B cell (primary cell): ENCODE measurements at places on chromosomes 2 and 18. TPM values are rescaled to one million over a fixed set of nuclear protein-coding genes. Genes with fewer than 3 reads are reported as not detected.

The SERPINB12 gene
- total RNA-seq: not detected in 2 replicates

The TDRD15 gene
- total RNA-seq: 1.1 and 1.5 TPM in 2 replicates

The MRPL33 gene
- total RNA-seq: 26.5 and 26.9 TPM in 2 replicates

GRCh38 chr2:152298754-152299153, 36.2 kb upstream of the FMNL2 start:
- no peaks in the 10 kb centered on the region for H3K36me3 ChIP-seq
- H3K27ac ChIP-seq: no peak overlapping the region
- H3K27me3 ChIP-seq: no peaks in the 10 kb centered on the region
- H3K4me1 ChIP-seq: no peaks in the 10 kb centered on the region

The UGT1A5 gene
- not detected in 2 replicates for total RNA-seq

DNA sequence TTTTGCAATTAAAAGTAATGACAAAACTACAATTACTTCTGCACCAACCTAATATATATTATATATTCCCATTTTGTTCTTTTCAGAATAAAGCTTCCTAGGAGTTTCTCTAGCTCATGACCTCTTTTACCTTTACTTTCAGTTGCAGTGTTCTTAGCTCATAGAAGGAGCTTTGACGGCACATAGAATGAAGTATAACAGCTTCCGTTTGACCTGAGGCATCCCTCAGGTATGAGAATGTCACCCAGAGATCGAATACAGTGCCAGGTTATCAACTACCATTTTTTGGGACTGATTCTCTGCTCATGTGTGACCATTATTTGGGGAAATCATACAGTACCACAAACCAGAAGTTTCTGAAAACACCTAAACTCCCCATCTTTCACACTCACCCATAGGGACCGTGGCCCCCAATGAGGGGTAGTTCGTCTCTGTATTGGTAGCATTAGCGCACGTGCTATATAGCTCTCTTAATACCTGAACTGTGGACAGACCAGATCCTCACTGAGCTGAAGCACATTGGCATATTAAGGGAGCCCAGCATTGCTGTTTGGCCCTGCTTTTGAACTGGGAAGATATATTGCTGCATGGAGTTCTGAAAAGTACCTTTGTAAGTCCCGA, 123.0 kb downstream of the SPTBN1 start:
- no peaks in the 10 kb centered on the region for H3K36me3 ChIP-seq

GRCh38 chr18:58429442-58429841, 199.4 kb downstream of the ALPK2 start:
- no peaks in the 10 kb centered on the region for H3K36me3 ChIP-seq
- no peaks in the 10 kb centered on the region for H3K4me1 ChIP-seq
- no peaks in the 10 kb centered on the region for H3K27me3 ChIP-seq
- H3K27ac ChIP-seq: no peak overlapping the region
- no peak for DNase-seq

DNA sequence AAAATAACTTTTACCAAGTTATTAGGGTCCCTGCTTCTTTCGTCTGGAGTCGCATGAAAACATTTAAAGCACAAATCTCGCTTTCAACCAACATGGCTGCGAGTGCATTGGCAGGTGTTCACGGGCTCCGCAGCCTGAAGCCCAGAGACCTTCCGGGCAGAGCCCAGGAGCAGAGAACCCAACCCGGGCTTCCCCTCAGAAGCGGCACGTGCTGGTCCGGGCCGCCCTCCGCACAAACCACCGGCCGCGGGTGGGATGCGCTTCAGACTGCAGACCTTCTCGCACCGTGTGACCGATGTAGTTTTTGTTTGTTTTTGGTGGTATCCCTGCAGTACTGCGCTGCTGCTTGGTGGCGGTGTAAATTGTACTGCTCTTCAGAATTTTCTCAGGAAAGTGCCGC, 105.6 kb upstream of the TPO start:
- no peak for DNase-seq
- no peak overlapping the region for H3K4me3 ChIP-seq
- no peak overlapping the region for H3K27ac ChIP-seq
- H3K27me3 ChIP-seq: no peaks in the 10 kb centered on the region
- H3K36me3 ChIP-seq: no peaks in the 10 kb centered on the region

DNA sequence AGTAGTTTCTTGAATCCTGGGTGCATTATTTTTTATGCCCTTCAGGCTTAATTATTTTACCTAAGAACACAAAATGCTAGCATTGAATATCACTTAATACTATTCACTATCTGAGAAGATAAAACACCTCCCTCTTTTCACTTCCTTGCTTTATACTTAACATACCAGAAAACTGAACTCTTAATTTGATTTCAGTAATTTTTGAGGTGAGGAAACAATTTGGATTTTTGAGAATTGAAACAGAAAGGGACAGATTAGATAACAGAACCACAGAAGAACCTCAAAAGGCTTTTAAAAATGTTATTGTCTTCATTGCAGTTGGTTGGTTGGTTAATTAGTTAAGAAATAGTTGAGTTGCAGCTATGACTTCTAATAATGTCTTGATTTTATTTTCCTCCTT, 69.5 kb downstream of the GPD2 start:
- no peak overlapping the region for H3K27ac ChIP-seq
- H3K4me1 ChIP-seq: no peaks in the 10 kb centered on the region
- no peaks in the 10 kb centered on the region for H3K27me3 ChIP-seq
- H3K4me3 ChIP-seq: no peak overlapping the region
- H3K36me3 ChIP-seq: no peaks in the 10 kb centered on the region

- H3K36me3 ChIP-seq: no peaks in the 10 kb centered on the region
- DNase-seq: no peak
- H3K27ac ChIP-seq: no peak overlapping the region
- no peaks in the 10 kb centered on the region for H3K4me1 ChIP-seq
- peaks cover 43% of the 10 kb centered on the region for H3K27me3 ChIP-seq
Measured at GRCh38 chr2:14633061-14633460, 544 bp downstream of the LRATD1 start.

DNA sequence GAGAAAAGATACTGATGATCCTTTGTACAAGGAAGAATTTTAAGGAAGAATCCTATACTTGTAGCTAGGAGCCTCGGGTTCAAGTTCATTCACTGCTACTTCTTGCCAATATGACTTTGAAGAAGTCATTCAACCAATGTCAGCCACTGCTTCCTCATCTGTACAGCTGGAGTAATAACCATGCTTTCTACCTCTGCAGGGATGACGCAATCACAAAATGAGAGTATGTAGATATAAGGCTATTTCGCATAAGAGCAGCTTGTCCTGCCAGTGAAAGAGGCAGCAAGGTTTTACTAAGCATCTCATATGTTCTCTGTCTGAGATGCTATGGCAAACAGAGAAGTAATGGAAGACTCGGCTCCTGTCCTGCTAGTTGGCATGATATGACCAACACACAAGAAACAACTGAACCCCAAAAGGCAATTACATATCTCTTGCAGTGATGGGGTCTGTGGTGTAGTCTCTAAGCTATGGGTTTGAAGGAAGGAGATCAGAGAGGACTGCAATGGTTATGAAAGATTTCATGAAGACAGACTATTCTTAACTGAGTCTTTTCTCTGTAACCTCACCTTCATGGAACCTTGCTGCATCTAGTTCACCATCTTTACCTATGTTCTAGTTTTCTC, 9.2 kb downstream of the AAK1 start:
- no peaks in the 10 kb centered on the region for H3K27me3 ChIP-seq
- no peaks in the 10 kb centered on the region for H3K4me1 ChIP-seq
- no peak overlapping the region for H3K27ac ChIP-seq
- DNase-seq: no peak
- H3K36me3 ChIP-seq: peaks cover 3% of the 10 kb centered on the region

GRCh38 chr2:239940861-239941570, 84.1 kb downstream of the NDUFA10 start:
- H3K4me3 ChIP-seq: no peak overlapping the region
- no peak for DNase-seq
- peaks cover 14% of the 10 kb centered on the region for H3K4me1 ChIP-seq
- H3K36me3 ChIP-seq: no peaks in the 10 kb centered on the region
- H3K27me3 ChIP-seq: no peaks in the 10 kb centered on the region

The EDAR gene
- total RNA-seq: not detected in 2 replicates

DNA sequence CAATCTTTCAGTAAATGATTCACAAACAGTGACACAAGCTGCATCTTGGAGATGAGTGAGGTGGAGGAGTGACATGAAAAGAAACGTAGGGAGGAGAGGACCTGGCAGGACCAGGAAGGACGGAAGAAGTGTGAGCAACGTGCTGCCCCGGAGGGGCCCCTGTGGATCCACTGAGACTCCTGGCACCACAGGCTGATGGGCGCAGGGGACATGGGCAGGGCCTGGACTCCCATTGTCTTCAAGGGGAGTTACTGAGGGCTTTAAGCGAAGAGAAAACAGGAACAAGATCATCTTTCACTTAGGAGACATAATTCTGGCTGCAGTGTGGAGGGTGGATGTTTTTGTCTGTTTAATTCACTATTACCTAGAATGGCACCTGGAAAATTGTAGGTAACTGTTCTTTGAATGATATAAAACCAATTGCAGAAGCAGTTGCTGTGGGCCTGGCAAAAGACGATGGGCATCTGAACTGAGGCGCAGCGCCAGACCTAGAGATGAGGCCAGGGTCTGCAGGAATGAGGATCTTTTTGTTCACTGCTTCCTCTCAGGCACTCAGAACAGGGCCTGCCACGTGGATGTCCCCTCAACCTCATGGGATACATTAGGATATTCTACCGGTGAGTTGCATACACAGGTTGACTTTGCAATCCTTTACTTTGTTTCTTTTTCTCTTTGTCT, 156.4 kb downstream of the TMEM18 start:
- H3K4me3 ChIP-seq: no peak overlapping the region
- H3K4me1 ChIP-seq: no peaks in the 10 kb centered on the region
- no peaks in the 10 kb centered on the region for H3K36me3 ChIP-seq
- no peaks in the 10 kb centered on the region for H3K27me3 ChIP-seq
- DNase-seq: no peak

DNA sequence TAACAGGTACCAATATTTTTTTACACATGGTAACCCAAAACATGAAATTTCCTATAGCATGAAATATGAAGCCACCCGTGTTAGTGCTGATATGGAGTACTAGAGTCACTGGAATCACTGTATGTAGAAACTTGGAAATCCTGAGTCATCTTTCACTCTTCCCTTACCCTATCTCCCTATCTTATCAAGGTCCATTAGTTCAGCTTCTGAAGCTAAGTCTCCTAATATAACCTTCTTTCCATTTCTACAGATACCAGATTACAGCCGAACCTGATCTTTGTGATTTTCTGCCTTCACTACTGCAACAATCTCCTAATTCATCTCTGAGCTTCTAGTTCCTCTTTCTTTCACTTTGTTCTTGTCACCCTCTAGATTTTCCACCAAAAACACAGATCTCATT, 59.0 kb downstream of the SEPTIN10 start:
- H3K4me1 ChIP-seq: no peaks in the 10 kb centered on the region
- H3K36me3 ChIP-seq: no peaks in the 10 kb centered on the region
- DNase-seq: no peak
- H3K4me3 ChIP-seq: no peak overlapping the region

The C2orf15 gene
- 1.0 and 1.2 TPM in 2 replicates for total RNA-seq

GRCh38 chr2:60484133-60484645, 69.3 kb downstream of the BCL11A start:
- H3K27me3 ChIP-seq: no peaks in the 10 kb centered on the region
- peak overlapping the region; percentile 76 for H3K27ac ChIP-seq
- H3K4me1 ChIP-seq: peaks cover 99% of the 10 kb centered on the region

- no peaks in the 10 kb centered on the region for H3K4me1 ChIP-seq
- no peak for DNase-seq
- H3K4me3 ChIP-seq: no peak overlapping the region
- H3K27me3 ChIP-seq: no peaks in the 10 kb centered on the region
- no peaks in the 10 kb centered on the region for H3K36me3 ChIP-seq
Measured at GRCh38 chr18:62683935-62684334, 31.4 kb upstream of the PHLPP1 start.

DNA sequence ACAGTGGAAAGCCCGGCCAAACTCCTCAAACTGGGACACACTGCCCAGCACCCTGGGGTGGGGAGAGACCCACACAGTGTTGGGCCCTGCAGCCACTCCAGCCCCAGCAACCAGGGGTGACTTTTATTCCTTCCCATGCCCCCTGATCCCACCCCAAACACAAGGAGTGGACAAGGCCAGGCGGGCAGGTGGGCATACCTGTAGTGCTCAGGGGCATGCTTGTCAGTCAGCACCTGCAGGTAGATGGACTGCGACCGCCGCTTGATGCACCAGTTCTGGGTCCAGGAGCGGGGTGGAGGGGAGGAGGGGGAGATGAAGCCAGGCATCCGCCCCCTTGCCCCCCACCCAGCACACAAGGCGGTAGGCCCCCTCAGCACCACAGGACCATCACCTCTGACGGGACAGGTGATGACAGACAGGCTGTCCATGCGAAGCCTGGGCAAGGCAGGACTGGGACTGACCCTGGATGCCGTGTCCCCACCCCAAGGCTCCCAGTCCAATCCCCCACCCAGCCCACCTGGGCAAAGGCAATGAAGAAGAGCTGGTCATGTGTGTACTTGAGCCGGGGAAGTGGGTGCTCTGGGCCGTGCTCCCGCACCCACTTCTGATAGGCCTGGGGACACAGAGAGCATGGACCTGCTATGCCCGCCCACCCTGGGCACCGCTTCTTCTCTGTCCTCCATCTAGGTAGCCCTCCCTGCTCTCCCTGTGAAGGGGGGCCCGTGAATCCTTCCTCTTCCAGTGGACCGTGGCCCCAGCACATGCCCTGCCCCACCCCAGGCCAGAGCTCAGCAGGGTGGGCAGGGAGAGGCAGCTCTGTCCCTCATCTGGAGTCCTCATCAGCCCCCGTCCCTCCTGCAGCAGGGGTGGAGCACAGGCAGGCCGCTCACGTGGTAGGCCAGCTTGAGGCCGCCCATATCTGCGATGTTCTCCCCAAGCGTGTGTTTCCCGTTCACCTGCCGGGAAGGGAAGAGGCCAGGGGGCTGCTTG, 7.1 kb downstream of the ECEL1 start:
- H3K27ac ChIP-seq: no peak overlapping the region
- no peaks in the 10 kb centered on the region for H3K27me3 ChIP-seq
- H3K36me3 ChIP-seq: no peaks in the 10 kb centered on the region
- H3K4me3 ChIP-seq: no peak overlapping the region

DNA sequence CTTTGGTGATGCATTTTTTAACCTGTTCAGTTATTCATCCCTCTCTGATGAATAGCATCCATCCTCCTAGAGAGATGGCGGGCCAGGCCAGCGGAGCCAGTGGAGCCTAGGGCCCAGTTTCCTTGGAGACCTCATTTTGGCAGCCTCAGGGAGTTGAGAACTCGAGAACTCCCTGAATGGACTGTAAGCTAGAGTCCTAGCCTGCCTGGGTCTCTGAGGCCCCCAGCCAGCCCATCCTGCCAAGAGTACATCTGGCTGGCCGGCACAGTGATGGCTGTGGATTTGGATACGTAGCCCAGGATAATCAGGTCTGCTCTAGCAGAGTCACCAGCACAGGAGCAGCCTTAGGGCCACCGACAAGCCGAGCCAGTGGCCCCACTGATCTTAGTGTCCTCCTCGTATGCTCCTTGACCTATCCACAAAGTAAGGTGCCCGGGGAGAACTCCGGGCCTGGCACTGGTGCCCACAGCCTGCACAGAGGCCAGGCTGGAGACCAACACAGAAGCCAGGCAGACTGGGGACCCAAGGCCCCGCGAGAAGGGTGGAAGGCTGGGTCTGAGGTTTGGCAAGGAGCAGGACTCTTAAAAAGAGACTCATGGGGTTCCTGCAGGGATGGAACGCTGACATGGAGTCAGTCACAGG, 110.5 kb upstream of the MCFD2 start:
- no peaks in the 10 kb centered on the region for H3K4me1 ChIP-seq
- H3K4me3 ChIP-seq: no peak overlapping the region
